ENCODE measurements at places on chromosomes 7 and 10. TPM values are rescaled to one million over a fixed set of nuclear protein-coding genes. Genes with fewer than 3 reads are reported as not detected.

DNA sequence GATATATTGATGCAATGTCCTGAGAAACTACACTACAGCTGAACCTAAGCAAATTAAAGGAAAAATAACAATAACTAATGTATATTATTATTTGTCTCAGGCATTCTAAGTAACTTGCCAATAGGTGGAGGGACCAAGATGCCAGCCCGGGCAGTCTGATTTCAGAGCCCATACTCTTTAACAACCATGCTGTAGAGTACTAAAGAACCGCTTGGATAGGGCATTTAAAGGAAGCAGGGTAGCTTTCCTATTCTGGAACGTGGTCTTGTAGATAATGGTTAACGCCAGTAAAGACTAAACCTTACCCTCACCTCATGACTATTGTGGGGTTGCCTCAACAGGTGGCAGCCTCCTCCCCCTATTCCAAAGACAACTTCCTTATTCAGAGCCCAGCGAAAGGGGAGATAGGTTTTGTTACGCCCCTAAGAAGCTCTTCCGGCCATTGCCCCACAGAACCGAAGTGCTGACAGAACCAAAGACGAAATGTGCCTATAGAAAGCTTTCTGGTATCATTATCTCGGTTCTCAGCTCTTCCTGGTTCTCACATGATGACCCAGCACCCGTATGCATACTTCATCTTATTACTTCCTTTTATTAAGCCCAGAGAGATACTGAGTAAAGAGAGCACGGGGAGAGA is 707 bp upstream of the C1GALT1 start:
- peak; percentile 78 for DNase-seq

DNA sequence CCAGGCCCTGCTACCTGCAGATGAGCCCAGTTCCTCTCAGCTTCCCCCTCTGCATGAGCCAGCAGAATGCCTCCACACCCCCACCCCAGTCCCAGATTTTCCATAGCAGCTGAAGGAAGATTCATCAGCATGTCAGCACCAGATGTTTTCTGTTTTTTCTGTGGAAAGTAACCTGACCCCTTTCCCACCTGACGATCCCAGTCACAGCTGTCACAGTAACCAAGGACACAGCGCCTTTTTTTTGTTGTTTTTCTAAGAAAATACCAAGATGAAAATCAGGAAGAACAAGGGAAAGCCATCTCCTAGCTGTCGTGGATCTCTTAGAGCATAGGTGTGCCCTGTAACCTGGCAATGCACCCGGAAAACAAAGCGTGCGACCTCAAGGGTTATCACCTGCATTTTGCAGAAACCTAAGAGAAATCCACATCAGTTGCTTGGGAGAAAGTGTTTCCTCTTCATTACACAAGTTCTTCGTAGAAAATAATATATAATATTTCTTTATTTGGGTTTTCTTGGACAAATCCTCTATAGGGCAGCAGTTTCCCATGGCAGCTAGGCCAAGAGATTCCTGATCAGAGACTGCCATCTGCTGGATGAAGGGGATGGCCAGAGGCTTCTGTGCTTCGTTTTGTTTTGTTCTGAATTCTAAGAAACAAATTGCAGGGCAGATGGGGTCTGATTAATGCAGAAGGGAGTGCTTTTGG is 401.9 kb downstream of the TNS3 start:
- no peak for DNase-seq

DNA sequence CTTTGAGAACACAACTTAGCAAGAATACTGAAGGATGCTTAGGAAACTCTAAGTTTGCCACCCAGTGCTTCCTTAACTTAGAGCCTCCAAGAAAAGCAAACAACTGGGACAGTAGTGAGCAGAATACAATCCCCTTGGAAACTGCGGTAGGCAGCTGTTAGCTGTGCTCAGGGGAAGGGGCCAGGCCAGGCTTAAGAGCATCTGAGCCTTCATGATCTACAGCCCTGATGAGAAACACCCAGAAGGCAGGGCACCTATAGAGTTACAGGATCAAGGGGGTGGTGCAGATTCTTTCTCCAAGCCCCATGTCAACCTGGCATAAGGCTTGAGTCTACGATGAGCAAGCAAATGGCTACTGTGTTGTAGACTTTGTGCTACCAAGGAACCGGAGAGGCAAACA is 51.4 kb upstream of the DLG5 start:
- DNase-seq: no peak

DNA sequence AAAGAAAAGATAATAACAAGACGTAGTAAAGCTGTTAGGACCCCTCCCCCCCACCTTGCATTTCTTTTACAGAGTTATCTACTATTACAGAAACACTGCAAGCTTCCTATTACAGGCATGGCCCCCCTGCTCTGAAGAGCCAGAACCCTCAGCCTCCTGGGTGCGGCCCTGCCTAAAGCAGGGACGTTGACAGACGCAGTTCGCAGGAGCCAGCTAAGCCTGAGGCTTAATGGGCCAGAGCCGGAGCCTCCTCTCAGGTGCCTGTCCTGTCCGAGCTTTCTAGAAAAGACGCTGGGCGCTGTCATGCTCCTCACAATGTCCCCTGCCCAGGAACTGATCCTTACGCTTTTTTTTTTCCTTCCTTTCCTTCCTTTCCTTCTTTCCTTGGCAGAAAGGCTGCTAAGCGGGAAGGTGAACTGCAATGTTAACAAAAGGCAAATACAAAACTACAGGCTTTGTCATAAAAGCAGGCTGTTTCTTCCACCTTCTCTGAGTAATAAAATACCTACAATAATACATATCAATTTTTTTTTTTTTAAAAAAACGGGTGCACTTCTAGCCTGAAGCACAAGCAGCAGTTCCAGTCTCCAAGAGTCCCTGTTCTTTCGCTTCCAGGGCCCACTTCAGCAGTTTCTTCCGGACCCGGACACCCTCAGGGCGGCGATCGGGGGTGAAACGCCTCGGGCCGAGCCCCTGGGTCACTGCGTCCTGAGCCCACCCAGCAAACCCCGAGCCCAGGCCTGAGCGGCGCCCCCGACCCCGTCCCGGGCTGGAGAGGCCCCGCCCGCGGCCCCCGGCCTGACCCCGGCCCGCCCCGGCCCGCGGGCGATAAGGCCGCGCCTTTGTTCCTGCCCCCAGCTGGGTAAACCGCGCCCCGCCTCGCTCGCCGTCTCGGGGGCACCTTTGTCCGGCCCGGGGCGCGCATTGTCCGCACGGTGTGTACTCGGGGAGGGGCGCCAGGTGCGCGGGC is 11.2 kb downstream of the MNX1 start:
- DNase-seq: peak; percentile 67

GRCh38 chr10:116197946-116198675 is 74.9 kb downstream of the GFRA1 start:
- DNase-seq: no peak

DNA sequence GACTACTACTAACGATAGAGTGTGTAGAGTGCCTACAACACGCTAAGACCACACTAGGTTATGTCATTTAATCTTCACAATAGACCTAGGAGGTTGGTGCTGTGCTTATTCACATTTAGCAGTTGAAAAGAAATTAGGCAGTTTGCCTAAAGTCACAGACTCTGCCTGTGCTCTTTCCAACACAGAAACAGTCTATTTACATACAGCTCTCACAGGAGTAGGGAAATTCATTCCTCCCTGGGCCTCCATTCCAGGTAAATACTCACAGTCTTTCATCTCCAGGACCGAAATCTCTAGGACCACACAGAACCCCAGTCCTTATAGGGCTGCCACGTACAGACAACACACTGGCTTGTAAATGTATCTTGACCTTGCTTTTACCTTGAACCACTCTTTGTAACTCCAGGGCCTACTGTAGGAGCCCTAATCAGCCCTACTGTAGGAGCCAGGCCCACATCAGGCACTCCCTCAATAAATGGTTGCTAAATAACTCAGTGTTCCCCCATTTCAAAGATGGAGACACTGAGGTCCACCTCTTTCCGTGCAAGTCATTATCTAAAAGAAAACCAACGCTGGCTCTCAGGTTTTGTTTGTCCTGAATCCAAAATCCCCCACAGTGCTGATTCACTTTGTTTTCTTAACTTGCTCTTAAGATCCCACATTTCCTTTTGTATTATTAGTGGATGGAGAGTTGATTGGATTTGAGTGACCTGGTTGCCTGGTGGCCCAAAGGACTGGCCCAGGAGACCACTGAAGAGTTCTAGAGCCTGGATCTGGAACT is 146.9 kb downstream of the KCNMA1 start:
- DNase-seq: no peak

GRCh38 chr7:123534383-123535260 is at the start of gene IQUB:
Gene IQUB (minus strand): TSS chr7:123534595. CDS start chr7:123512340, 22,255 bp downstream.
- DNase-seq: peak; percentile 99

GRCh38 chr10:88060762-88061161 is 197.3 kb downstream of the PTEN start:
- DNase-seq: no peak

DNA sequence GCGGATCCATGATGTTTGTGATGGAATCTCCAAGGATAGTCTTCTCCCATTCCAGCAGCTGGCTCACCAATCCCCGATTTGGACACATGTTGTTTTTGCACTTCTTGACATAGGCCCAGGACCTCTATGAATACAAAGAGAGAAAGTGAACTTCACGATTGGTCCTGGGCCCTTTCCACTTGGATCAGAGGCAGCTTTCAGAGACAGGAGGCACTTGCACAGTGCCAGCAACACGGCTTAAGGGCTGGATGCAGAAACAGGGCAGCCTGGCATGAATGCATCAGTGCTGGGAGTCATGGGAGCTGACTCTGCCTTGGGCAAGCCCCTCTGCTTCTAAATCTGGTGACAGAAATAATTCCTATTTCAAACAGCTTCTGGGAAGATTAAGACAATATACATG is 2.1 kb upstream of the TMEM120A start:
- DNase-seq: no peak

DNA sequence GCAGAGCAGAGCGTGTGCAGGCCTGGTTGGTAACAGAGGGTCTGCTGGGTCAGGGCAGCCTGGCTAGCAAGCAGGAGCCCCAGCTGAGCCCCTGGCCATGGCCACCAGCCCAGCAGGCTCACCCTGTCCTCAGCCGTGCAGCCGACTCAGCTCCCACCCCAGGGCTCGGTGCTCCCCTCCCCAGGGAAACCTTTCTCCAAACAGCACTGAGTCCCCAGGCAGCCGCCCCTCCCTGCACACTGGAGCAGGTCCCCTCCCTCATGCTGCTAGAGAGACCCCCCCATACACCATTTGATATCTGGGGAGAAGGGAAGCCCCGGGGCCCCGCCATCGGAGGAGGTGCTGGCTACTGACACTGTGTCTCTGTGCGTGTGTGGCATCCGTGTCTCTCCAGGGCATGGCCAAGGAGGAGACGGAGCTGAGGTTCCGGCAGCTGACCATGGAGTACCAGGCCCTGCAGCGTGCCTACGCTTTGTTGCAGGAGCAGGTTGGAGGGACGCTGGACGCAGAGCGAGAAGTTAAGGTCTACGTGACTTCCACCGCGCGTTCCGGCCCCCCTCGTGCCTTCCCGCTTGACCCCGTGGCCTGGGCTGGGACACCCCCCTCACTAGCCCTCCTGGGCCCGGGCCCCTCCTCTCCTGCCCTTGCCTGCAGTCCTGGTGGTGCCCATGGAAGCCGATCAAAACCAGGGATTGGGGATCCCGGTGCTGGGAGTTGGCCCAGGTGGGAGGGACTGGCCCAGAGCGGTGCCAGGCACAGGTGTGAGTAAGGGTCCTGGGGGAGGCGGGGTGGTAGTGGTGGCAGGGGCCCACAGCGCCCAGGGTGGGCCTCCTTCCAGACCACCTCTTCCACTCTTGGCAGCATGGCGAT is 45.0 kb upstream of the DPYSL4 start:
- peak; percentile 2 for DNase-seq

DNA sequence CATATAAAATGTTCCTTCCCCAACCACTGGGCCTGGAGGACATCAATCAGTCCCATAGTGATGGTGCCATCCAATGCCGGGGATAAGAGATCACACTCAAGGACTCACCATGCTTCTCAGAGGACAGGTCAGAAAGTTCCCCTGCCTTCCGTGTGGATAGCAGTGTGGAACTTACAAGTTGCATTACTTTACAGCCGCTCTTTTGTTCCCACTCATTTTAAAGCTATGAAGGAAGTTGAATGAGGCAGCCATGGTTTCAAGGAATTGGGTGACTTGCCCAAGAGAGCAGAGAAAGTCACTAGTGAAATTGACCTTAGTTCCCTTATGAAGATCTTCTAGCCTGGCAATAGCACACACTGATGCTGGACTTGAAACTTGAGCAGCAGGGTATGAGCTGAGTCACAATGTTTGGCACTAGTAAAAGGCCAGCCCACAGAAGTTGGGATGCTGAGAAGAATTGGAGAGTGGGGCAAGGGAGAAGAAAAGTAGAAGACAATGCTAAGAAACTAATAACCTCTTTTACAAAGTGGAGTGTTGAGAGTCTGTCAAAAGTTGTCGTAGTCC is 78.7 kb downstream of the CXCL12 start:
- no peak for DNase-seq

DNA sequence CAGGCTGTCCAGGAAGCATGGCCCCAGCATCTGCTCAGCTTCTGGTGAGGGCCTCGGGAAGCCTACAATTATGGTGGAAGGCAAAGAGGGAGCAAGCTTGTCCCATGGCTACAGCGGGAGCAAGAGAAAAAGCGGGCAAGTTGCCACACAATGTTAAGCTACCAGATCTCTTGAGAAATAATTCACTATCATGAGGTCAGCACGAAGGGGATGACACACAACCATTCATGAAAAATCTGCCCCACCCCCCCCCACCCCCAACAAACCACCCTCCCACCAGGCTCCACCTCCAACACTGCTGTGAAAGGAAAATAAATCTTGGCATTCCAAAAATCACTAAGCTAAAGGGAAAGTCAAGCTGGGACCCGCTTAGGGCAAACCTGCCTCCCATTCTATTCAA is 545.8 kb upstream of the NRP1 start:
- DNase-seq: no peak

- no peak for DNase-seq
Observed at GRCh38 chr7:103127006-103127405, 21.9 kb downstream of the NAPEPLD start.

DNA sequence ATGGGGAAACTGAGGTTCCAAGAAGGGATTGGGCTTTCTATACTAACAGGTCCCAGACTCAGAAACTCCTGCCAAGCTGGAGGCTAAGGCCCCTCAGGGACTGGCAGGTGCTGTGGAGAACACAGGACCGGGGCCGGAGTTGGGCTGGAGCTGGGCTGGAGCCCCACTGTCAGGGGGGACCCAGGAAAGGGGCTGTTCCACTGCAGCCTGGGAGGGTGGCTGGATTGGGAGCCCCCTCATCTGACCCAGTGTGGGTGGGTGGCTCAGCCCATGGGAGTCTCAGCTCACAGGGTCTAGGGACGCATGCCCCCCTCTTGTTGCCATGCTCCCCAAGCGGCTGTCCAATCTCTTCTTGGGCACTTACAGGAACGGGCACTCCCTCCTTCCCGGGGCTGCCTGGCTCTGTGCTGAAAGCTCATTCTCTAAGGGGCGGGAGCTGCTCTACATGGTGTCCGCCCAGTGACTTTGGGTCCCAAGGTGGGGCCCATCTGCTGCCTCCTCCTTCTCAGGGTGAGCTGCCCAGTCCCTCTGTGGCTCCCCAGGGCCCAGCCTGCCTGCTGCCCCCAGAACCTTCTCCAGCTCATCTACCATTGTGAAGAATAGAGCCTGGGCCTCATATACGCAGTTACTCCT is 126.5 kb downstream of the MYL10 start:
- DNase-seq: no peak

Gene CLDN12
- total RNA-seq: 71.1 TPM

Gene HSPA14
- 14.0 TPM for total RNA-seq

Gene SYT15
- 2.2 TPM for total RNA-seq

Gene SEMA4G
- total RNA-seq: 108 TPM

Measured in left colon (tissue), 2 donors.